ENCODE measurements at places on chromosomes 2 and 18.

GRCh38 chr18:31356025-31356424, 20.6 kb upstream of the DSG4 start:
- no peak for DNase-seq

- no peak for DNase-seq
Observed at GRCh38 chr2:85444629-85445172, 26.2 kb downstream of the SH2D6 start.

GRCh38 chr18:68783506-68783905, 14.4 kb upstream of the CCDC102B start:
- DNase-seq = no peak

DNA sequence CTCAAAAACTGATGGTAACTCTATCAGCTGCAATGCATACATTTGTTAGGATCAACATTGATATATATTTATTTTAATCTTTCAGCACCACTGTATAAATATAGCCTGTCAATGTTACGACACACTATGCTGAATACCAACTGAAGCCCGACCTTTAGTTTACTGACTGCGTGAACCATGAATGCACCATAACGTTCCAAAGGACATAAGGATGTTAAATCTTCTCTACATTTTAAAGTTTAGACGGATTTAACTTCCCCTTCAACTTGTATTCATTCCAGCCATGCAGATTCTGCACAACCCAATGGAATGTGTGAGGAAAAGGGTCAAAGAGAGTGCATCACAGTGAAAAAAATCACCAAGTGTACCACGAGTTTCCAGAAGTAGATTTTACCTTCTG, 489.5 kb downstream of the IRS1 start:
- DNase-seq = no peak

- DNase-seq = no peak
Observed at GRCh38 chr2:17182399-17182798, 335.8 kb downstream of the RAD51AP2 start.

DNA sequence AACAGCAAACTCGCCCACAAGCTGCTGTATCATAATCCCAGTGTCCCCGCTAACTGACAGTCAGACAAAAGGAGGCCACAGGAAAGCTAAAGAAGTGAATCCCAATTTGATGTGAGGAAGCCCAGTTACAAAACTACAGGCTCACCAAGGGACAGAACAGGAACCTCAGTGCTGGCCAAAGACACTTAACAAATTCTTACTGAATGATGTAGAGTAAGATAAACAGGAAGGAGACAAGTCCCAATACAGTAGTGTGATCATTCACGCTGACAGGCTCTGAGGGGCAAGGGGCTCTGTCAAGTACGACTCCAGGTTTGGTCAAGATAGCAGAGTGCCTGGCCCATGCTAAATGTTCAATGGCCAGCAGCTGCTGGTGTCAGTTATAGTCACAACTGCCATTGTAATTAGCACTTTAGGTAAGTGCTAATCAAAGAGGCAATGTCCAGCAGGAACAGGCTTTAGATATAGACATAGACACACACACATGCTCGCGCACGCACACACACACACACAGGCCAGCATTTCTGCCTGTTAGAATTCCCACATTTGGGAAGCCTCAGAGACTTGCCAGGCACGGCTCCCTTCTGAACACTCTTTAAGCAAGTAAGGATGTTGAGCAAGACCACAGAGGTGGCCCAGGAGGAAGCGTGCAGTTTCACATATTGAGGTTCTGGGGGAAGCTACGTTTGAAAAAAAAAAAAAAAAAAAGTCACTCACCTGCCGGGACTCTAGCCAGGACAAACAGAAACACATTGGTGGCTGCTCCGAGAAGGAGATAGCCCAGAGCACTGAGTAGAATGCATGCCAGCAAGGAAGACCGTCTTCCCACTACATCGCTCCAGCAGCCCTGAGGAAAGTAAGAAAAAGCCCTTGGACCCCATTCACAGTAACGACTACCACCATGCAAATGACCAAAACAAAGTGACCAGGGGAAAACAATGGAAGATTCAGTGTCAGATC, 35.4 kb upstream of the TMEM182 start:
- no peak for DNase-seq

GRCh38 chr2:217977840-217978535, 24.8 kb downstream of the TNS1 start:
- no peak for DNase-seq

GRCh38 chr18:62480927-62481326, 41.9 kb upstream of the ZCCHC2 start:
- DNase-seq = no peak

DNA sequence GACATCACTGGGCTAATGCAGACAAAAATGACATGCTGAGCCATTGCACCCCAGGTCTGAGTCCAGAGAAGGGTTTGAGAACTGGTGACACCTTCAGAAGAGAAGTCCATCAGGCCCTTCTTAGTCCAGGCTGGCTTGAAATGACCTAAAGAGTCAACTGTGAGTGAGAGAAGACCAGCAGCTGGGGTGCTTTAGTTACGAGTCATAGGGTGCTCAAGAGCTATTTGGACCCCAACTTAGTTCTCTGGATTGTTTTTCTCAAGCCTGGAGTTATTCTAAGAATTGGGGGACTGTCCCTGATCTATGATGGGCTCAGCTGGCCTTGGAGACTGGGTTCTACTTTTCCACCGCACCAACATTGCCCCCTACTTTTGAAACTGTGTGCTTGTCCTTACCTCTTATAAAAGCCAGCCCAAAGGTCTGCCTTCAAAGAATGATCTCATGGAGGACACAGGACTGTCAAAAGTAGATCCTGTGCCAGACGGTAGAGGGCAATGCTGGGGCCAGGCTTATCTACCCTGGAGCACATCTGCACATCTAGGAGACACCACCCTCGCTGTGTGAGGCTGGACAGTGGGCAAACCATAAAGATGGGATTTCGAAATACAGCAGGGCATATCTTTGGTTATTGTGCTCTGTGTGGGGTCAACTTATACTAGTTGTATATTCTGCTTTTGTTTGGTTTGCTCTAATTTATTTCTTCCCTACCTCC, 333.0 kb upstream of the SLC14A2 start:
- DNase-seq = no peak

DNA sequence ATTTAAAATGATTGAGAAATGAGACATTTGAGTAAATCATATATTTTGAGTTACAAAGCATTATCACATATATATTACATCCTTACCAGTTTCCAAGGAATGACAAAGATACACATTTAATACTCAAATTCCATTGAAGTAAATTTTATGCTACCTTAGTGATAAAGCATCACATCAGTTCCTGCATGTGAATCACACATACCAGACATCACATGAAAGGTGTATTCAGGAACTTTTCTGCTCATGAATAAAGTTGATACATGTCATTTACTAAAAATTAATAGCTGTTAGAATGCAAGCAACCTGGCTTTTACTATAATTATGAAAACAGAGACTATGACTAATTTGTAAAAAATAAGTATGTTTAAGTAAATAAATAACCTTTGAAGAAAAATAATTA, 548.8 kb upstream of the SLC39A10 start:
- no peak for DNase-seq

Data from CD4-positive, alpha-beta T cell (primary cell).